ENCODE measurements at places on chromosomes 7 and 10. TPM values are rescaled to one million over a fixed set of nuclear protein-coding genes. Genes with fewer than 3 reads are reported as not detected.

MAP3K8 gene
- 8.3 TPM for total RNA-seq

EMX2 gene
- not detected for total RNA-seq

PSTK gene
- 5.7 TPM for total RNA-seq

SEC24C gene
- total RNA-seq: 55.7 TPM

OR13A1 gene
- 0.08 TPM for total RNA-seq

CDH23 gene
- total RNA-seq: not detected

PON3 gene
- total RNA-seq: not detected

CPXM2 gene
- total RNA-seq: 1.8 TPM

UBE2D1 gene
- total RNA-seq: 24.6 TPM

PRSS37 gene
- total RNA-seq: not detected

SLC16A9 gene
- total RNA-seq: 0.91 TPM

STRIP2 gene
- 3.4 TPM for total RNA-seq

IQUB gene
- total RNA-seq: 0.13 TPM
